Head of caudate nucleus (tissue), 42 donors: ENCODE measurements at places on chromosomes 2 and 18.

DNA sequence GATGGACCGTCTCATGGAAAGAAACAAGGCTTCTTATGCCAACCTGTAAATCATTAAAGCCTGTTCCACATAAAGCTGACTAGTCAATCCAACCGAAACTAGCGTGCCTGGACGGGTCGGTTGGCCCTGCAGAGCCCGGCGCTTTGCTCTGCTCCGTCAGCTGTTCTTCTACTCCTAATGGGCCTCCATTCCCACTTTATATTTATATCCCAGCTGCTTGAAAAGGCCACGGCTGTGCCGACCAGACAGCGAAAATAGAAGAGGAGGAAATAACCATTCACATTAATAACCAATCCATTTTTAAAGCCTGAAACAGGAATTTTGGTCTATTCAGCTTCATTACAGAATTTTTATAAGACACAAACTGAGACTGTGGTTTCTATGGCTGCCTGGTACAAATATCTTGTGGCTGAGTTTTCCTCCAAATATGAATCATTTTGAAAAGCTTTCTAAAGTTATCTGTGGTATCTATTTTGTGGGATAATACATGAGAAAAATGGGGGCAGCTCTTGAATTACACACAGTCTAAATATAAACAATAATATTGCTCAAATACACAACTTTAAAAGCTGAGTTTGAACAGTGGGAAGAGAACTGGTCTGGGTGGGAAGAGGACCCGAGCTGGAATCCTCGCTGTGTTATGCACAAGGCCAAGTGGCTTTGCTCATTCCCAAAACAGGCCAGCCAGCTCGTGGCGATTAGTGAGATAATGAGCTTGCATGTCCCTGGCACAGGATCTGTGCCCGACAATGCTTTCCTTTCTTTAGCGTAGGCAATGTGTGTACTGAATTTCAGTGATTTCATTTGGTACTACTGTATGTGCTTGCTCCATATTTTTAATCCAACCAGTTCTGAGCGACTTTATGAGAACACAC lies 10.5 kb upstream of the FAM124B start:
- DNase-seq = no peak

GRCh38 chr2:148649936-148650335 lies 5.4 kb downstream of the EPC2 start:
- DNase-seq = no peak

GRCh38 chr18:76963936-76964335 lies 141.6 kb downstream of the ZNF236 start:
- no peak for DNase-seq

DNA sequence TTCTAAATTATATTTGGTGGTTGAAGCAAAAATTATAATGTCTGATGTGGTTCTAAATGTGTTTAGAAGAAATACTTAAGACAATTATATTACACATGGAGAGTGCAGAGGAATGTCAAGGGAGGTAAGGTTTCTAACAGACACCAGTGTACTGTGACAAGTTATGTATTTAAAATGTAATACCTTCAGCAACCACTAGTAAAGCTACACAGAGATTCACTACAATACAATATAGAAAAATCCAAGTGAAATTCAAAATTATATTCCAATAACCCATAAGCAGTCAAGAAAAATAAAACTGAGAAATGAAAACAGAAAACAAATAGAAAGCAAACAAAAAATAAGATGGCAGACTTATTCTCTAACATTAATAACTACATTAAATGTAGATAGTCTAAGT lies 249.5 kb upstream of the KLHL14 start:
- DNase-seq = no peak

DNA sequence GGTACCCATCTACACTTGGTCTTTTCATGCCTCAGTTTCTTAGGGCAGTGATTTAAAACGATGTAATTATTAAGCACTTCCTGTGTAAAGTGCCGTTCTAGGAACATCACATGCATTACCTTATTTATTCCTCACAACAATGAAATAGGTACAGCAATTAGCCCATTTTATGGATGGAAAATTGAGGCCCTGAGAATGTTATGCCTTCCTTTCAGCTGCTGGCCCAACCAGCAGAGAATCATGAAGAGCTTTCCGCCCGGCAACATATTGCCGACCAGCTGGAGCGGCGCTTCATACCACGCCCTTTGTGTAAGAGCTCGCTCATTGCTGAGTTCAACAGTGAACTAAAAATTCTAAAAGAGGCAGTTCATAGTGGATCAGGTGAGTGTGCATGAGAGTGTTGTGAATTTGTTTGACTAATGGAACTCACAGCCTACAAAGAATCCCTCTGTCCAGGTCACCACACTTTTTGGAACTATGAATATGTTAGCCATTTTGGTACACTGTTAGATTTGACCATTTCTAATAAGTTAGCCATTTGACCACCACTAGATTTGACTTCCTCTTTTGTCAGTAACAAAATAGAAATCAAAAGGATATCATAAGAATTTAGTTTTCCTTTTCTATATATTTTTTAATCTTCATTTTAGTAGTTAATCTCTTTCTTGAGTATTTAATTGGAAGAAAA lies 25.6 kb upstream of the RPE start:
- DNase-seq = no peak

DNA sequence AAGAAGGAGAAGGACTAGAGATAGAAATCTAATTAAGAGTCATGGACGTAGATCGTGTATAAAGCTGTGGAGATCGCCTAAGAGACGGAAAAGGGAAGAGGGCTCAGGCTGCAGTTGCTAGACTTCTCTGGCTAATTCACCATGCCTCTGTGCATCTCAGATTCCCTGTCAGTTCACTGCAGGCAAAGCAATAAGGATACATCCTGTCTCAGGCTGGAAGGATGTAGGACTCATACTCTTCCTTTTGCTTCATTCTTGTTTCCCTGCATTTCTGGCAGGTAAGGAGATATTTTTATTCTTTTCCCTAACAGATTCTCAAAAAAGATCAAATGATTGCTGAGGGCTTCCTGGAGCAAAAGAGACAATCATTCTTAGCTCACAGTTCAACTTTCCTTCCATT lies 112.5 kb downstream of the AP1S3 start:
- no peak for DNase-seq

DNA sequence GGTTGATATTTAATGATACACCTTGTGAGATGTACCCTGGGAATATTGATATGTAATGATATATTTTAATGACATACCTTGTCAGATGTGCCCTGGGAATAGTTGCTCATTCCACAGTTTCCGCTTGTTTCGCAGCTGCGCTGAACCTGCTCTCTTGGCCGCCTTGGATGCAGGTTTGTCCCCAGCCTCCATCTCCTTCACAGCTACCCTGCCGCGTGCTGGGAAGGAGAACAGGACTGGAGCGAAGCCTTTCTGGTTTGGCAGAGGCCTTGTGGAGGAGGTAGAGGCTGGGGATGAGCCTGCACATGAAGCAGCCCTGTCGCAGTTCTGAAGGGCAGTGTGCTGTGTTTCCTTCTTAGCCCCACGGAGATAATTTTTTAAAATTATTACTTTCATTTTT lies 14.6 kb downstream of the ATG4B start:
- no peak for DNase-seq

- DNase-seq = peak; percentile 24
Observed at GRCh38 chr18:45386041-45386655, 229.1 kb upstream of the SLC14A2 start.

DNA sequence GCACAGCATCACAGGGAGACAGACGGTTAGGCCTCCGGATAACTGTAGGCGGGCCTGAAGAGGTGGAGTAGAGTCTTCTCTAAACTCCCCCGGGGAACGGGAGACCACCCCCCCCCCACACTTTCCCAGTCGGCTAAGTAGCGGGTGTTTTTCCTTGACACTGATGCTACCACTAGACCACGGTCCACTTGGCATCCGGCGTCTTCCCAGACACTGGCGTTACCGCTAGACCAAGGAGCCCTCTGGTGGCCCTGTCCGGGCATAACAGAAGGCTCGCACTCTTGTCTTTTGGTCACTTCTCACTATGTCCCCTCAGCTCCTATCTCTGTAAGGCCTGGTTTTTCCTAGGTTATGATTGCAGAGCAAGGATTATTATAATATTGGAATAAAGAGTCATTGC lies 25.7 kb upstream of the NCL start:
- DNase-seq = no peak

- DNase-seq = no peak
Observed at GRCh38 chr2:219018726-219019125, 22.6 kb downstream of the CFAP65 start.
